NCI-H187 (cell line): ENCODE measurements at places on chromosomes 12 and 14.
A peak's percentile ranks its signal among the peaks of the same experiment; 100 is the strongest.

DNA sequence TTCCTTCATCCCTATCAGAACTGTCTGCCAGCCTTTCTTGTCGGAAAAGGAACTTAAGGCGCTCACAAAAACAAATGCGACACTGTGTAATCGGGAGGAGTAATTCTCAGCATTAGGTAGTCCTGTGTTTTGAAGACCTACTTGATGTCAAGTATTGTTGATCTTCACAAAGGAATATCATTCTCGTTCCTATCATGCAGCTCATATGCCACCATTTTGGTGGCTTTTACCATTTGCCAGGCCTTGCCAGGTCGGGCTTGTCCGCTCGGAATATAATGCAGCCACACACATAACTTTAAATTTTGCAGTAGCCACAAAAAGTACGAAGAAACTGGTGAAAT, 903 bp upstream of the PPP4R3A start:
- DNase-seq: peak; percentile 63

DNA sequence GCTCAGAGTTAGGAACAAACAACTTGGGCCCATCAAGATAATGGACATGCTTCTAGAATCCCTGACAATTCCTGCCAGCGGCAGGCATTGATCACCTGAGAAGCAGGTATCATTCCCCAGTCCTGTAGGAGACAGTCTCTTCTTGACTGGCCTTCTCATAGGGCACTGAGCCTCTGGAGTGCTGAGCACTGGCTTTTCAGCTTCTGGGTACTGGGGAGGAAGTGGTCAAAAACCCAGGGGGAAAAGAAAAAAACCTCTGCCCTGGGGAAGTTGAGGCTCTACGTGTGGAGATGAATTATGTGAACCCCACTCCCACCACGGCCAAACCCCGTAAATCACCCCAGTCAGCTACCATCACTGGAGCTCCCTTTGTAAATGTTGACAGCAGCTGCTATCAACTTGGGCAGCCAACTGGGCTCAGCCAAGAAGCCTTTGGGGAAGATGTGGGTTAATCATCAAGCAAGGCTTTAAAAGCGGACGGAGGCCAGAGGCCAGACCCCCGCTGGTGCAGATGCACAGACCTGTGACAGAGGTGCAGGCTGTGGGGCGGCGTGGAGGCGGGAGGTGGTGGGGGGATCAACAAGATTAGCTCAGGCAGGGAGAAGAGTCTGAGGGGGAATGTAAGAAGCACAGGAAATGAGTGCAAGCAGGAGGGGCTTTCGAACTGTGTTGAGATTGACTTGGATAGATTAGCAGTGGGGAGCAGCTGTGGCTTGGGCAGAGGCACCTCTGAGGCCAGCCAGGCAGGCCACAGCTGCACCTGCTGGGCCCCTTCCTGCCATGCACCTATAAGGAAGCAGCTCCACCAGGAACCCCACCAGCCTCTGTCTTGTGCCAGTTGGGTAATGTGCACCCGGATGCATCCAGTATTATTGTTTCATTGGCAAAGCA, 105.4 kb upstream of the HIF1A start:
- no peak for DNase-seq

GRCh38 chr12:75207338-75208083, 2.1 kb downstream of the KCNC2 start:
- no peak for DNase-seq

DNA sequence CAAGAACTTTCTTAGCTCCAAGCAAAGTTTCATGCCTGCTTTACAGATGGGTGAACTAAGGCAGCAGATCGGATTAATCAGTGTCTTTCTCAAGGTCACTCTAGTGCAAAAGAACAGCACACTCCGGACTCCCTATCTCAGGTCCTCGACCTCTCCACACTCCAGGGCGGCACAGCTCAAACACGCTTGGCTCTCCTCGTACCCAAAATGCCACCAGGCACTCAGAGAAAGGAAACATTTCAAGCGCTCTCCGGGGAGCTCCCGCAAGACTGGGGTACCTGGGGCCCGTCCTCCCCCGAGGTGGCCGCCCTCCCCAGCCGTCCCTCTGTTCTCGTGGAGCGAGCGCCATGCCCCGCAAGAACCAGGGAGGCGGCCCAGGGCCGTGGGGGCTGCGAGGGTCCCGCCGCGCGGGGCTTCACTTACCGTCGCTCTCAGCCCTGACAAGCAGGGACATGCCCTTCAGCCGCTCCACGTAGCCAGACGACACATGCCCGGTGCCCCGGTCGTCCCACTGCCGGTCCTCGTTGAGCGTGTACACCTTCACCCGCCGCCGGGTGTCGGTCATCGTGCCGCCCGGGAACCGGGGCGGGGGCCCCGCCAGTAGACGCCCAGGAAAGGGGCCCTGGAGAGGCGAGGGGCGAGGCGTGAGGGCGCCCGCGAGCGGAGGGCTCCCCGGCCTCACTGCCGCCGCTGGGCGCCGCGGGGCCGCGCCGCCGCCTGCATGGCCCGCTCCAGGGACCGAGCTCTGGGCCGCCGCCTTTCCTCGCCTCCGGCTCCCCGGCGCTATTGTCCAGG, 830 bp downstream of the PPP4R3A start:
- DNase-seq: no peak

DNA sequence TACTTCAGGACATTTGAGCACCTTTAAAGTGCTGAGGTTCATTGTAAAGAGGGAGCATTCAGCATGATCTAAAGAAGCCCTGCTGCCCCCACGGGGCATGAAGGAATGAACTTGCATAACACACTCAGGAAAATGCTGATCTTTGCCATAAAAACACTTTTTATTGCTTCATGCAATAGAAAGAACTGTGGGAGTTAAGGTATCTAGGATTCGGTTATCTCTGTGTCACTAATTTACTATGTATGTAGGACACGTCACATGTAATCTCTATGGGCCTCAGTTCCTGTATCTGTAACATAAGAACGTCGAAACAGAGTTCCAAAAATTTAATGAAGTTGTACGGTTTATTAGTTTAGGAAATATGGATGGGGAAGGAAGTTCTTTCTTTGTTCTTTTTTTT, 33.0 kb downstream of the BTBD7 start:
- DNase-seq: no peak

GRCh38 chr12:70255311-70255710, 12.1 kb downstream of the CNOT2 start:
- no peak for DNase-seq

DNA sequence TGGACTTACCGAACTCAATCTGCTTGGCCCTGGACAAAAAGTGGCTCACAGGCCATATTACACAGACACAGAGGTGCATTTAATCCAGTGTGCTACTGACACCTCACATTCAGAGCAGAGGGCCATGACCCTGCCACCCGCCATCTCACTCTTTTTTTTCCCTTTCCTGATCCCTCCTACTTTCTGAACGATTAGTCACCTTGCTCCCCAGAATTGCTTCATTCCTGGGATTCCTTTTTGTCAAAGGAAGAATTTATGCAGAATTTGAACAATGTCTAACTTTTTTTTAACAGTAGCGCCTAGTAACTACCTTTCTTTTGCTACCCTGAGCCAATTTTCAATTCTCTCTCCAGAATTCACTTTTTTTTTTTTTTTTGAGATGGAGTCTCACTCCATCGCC, 4.6 kb downstream of the PKP2 start:
- DNase-seq: no peak

GRCh38 chr14:50064993-50065392, 51.4 kb downstream of the VCPKMT start:
- DNase-seq: no peak

DNA sequence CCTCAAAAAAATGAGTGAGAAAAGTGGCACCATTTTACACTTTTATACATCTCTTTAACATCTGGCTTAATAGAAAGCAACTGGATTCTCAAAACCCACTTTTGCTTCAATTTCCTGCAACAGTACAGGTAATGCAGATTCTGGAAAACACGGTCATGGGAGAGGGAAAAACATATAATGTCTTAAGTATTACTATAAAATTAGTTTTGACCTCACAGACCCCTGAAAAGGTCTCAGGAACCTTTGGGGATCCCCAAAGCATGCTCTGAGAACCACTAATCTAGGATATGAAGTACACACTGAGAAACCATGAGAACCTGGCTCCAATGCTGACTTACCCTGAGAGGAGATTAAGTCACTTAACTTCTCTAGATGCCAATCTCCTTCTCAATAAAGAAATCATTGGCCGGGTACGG, 64.7 kb downstream of the PPP2R5E start:
- no peak for DNase-seq

- DNase-seq: no peak
Measured at GRCh38 chr12:97131220-97131981, 224.3 kb downstream of the NEDD1 start.

GRCh38 chr12:99002731-99003130, 357.6 kb downstream of the APAF1 start:
- no peak for DNase-seq

DNA sequence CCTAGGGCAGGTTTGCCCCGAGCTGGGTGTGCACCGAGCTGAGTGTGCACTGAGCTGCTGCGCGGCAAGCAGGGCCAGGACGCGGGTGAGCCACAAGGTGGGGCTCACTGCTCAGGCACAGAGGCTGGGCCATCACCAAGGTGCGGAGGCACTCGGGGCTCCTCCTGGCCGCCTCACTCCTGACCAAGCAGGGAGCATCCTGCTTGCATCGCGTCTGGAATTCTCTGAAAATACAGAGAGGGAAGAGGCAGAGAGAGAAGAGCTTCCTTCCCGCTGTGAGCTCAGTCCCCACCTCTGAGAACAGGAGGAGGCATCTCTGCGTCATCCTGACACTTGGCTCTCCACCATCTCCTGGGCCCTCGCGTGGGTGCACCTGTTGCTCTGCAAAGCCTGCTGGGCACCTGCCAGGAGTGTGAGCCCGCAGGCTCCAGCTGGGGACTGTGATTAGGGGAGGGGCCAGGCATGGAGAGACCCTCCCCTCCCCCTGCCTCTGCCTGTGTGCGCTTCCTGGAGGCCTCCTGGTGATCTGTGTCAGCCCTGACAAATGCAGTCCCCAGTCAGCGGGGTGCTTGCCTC, 116.3 kb downstream of the GLT1D1 start:
- DNase-seq: peak; percentile 98

- DNase-seq: no peak
Measured at GRCh38 chr14:68723808-68724268, 69.0 kb downstream of the ZFP36L1 start.

GRCh38 chr14:64937821-64938193, 4.7 kb downstream of the GPX2 start:
- DNase-seq: no peak

- no peak for DNase-seq
Measured at GRCh38 chr12:77999074-77999715, 168.5 kb downstream of the NAV3 start.

GRCh38 chr12:51021694-51022093, 4.5 kb downstream of the SLC11A2 start:
- DNase-seq: no peak
